ENCODE measurements at places on chromosomes 5 and 9.
A peak's percentile ranks its signal among the peaks of the same experiment; 100 is the strongest.

- no peak for DNase-seq
Observed at GRCh38 chr9:89839449-89839848, 234.6 kb downstream of the GADD45G start.

GRCh38 chr5:120088836-120089235 lies 375.3 kb upstream of the PRR16 start:
- no peak for DNase-seq

- no peak for DNase-seq
Observed at GRCh38 chr5:116395226-116395625, 179.4 kb downstream of the SEMA6A start.

- no peak for DNase-seq
Observed at GRCh38 chr5:88665750-88666215, 217.2 kb downstream of the MEF2C start.

GRCh38 chr5:127934791-127935256 lies 148.7 kb upstream of the SLC12A2 start:
- DNase-seq: no peak

GRCh38 chr5:73338256-73339050 lies 110.1 kb downstream of the FOXD1 start:
- peak; percentile 66 for DNase-seq

DNA sequence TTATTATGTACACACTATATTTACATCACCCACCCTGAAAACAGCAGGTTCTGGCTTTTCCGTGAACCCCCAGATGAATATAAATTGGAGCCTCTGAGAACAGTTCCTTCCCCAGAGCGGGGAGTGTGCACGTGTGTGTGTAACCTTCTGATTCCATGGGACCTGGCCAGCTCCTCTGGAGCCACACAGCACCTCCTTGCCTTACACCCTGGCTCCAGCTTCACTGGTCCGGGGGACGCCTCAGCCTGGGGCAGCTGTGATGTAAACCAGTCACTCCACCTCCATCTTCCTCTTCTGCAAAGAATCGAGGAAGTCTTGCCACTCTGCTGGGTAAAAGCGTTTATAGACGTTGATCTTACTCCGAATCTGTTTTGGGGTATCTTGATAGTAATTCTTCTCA lies 4.4 kb downstream of the NOP16 start:
- DNase-seq: no peak

DNA sequence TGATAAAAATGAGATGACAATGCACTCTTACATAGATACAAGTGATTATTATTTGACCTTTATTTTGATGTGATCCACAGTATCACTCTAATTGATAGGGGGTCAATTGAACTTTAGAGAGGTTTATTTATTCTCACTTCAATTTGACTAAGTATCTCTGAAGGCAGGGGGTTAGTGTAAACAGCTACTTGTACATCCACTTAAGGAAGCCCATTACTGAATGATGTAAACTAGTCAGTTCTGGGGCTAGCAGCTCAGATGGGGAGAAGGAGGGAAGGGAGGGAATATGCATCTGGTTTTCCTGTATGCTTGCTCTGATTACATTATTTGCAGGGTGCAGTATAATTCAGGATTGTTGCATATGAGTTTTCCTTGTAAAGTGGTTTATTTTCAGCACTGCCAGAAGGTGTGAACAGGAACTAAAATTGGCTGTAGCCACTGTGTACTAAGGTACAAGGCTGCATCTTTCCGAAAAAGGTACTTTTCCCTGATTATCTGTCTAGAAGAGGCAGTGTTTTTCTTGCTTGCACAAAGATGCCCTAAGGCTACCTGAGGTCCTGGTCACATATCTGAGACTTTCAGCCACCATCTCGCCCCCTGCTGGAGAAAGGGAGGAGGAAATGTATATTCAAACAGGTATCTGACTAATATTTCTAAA lies 51.2 kb downstream of the MRPS27 start:
- no peak for DNase-seq

GRCh38 chr5:180803181-180804128 lies 849 bp upstream of the MGAT1 start:
- DNase-seq: peak; percentile 74

DNA sequence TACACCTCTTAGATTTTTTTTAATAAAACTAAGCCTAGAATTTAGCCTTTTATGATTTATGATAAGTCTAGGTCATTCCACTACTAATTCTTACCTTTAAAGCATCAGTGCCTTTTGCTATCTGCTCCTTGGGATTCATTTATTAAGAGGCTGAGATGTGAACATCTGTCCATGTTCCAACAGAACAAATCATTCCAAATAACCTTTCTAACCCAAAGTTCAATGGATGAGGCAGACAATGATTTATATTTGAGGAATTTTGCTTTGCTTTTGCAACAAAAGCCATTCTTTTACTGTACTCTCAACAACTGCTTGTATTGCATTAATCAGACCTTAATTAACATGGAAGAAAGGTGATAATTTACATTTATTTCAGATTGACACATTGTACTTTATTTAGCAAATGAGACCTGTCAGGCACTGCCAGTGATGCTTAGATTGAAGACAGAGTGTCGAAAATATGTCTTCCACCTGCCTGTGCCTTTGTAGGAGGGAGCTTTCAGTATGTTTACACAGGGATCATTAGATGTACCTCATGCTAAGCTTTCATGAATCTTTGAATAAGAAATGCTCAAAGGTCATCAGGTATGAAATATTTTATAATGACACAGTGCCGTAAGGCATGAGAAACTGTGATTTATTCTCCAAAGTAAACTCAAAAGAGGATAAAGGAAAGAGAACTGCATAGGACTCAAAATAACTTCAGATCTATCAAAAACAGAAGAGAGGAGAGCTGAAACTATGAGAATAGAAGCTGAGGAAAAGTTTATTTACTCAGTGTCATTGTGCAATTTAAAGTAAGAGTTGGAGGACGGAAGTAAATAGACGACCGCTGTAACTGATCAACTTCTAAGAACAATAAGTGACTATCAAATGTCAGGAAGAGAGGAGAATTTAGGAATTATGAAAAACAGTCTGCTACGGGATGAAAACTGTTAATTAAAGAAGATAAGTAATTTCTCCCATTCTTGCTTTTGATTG lies 36.7 kb upstream of the IZUMO3 start:
- DNase-seq: no peak

GRCh38 chr9:113649054-113649453 lies 185.5 kb downstream of the RGS3 start:
- peak; percentile 88 for DNase-seq

- no peak for DNase-seq
Observed at GRCh38 chr5:147904110-147904509, 2.2 kb downstream of the C5orf46 start.

- DNase-seq: no peak
Observed at GRCh38 chr5:52864884-52865283, 77.2 kb downstream of the ITGA1 start.

DNA sequence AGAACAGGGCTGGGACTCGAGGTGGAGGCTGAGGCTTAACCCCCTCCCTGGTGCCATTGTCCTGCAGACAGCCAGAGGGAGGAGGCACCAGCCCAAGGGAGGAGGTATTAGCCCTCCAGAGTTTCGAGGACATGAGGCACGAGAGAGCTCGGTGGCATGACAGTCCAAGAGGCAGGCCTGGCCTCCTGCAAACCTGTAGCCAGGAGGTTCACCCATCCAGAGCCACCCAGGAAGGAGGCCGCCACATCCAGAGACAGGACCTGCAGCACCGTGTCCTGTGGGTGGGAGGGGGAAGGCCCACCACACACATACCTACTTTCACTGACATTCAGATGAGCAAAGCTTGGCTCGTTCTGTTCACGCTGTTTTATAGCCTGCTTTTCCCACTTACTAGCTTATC lies 75.2 kb upstream of the ADAMTS2 start:
- no peak for DNase-seq

DNA sequence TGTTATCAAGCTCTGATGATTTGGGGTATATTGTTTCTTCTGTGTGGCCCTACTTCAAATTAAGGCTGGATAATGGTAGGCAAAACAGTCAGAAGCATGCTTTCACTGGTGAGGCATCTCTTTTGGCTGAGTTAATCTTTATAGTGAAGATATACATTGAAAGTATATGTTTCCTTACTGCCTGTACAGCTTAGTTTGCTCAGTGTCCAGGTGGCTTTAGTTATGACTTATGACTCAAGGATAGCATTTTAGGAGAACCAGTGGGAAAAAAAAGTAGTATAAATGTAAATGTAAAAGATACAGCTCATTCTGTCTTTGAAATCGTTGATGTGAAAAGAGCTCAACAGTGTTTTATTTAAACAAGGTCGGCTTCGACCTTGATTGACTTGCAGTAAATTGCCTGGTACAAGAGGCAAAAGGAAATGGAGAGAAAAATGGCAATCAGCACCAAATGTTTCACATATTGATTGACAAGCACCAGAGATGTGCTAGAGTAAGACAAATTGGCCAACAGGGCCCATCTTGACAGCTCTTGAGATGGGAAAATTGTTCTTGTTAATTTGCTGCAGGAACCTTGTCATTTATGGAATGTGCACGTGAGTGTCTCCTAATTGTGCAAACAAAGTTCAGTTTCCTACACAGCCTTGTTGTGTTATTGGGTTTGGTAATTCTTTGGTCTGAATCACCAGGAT lies 447.4 kb upstream of the WWC1 start:
- no peak for DNase-seq

DNA sequence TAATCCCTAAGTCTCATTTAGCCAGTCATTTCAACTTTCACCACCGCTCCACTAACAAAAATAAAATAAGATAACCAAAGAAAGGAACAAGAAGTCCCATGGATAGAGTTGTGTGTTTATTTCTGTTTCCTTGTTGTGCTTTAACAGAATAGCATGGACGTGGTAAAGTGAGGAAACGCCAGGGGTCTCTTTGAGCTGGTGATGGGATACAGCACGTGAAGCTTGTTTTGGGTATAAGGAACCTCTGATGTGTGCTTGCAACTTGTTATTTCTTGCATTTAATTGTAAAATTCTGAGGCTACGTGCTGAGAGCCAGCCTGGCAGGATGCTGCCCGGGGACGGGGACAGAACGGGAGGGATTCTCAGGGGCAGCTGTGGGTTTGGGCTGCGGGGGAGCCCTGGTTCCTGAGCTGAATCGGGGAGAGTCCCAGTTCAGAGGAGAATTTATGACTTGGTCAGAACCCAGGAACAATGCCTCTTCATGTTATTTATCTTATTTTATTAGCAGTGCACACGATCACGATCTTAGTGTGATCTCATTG lies 63.4 kb downstream of the ANKRD33B start:
- no peak for DNase-seq

GRCh38 chr5:62506659-62507460 lies 71.8 kb upstream of the LRRC70 start:
- DNase-seq: no peak

- no peak for DNase-seq
Observed at GRCh38 chr5:22504411-22504810, 348.7 kb downstream of the CDH12 start.

GRCh38 chr9:136232969-136233368 lies 12.6 kb downstream of the QSOX2 start:
- DNase-seq: no peak

DNA sequence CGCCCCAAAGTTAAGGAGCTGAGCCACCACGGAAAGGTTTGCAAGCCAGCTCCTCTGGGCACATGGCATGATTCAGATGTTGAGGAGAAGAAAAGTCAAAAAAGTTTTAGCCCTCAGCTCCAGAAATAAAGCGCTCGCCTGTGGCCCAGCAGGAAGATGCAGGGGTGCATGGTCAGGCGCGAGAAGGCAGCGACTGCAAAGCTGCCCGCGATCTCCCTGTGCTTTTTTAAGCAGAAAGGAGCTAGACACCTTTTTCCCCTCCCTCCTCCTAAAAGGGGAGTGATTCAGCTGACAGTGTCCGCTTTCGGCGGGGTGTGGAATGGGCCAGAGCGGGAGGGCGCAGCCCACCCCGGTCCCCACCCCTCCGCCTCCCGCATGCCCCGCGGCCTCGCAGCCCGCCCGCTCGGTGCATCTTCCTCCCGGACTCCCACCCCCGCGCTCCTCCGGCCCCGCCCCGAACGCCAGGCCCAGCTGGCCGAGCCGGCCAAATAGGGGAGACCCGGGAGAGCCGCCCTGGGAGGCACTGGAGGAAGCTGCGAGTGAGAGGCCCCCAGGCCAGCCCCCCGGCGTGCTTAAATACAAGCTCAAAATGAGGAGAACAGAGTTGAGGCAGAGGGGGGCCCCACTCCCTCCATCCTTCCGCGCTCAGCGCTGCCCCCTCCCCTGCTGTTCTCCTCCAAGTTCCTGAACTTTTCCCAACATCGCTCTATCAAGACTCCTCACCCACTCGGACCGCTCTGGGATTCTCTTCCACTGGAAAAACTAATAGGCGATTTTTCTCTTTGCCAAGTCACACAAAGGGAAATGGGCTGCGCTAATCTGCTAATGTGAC lies at the start of gene ADAMTS12:
TSS of gene ADAMTS12 (minus strand) at position 203 of the 832 bp plus-strand sequence. CDS start at position 69, 134 bp downstream.
- DNase-seq: peak; percentile 83

DNA sequence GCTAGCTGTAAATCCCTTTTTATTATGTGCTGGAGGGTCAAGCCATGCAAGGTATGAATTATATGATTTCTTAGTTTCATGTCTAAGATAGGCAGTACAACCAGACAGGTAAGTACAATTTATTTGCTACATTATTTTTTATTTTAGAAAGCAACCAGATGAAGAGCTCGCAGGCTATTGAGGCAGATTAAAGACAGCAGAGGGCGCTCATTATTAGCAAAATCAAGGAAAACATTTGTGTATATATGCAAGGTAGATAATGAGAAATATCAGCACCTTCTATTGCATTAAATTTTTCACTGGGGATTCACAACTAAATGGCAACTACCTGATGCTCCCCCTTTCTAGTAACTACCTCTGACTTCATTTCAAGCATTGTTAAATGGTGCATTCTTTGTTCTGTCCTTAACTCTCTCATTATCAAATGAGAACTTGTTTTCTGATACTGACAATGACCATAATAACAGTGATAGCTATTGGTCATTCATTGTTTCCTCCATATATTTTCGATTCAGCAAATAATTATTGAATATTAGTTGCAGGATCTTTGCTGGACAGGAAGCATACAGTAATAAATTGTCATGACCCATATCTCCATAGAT lies 8.6 kb downstream of the SCGB3A2 start:
- DNase-seq: no peak

GRCh38 chr5:144644317-144644716 lies 473.6 kb downstream of the KCTD16 start:
- DNase-seq: no peak
